Inflammatory macrophage treated with lipopolysaccharide for 1 hour (primary cell): ENCODE measurements at places on chromosomes 12 and 14.

DNA sequence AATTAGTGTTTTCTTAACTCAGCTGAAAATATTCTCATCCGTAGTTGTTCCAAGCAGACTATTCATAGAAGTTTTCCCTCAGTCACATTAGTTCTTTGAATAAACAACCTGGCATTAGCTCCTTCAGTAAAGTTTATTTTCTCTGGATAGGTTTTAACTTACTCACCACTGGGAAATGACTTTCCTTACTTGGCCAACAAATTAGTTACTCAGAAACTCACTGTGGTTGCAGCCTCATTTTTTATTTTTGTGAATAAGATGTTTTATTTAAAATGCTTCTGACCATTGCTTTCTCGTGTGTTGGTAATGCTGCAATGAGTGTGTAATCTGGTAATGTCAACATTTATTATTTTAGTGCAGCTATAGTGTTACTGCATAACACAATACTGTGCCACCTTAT is 74.9 kb downstream of the NOVA1 start:
- DNase-seq, result no peak

- no peak for DNase-seq
These were observed 25.4 kb downstream of the PSMC1 start for GRCh38 chr14:90281756-90282155.

GRCh38 chr12:6792522-6793201 is 3.3 kb downstream of the CD4 start:
- DNase-seq, result peak; percentile 82

DNA sequence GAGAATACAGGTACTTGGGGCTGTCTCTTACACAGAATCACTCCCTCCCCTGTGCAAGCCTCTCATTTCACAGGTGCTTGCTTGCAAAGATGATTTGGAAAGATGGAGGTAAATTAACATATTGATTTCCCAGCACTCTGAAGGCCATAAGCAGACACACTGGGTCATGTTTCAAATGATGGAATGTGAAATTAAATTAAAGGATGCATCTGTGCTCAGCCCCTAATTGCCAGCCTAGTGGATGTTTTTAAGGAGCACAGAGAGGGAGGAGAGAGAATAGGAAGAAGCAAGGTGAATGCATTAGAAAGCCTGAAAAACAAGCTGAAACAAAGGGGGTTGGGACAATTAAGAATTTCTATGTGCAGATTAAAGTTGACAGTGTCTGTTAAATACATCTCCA is 96.1 kb upstream of the GRIP1 start:
- no peak for DNase-seq

DNA sequence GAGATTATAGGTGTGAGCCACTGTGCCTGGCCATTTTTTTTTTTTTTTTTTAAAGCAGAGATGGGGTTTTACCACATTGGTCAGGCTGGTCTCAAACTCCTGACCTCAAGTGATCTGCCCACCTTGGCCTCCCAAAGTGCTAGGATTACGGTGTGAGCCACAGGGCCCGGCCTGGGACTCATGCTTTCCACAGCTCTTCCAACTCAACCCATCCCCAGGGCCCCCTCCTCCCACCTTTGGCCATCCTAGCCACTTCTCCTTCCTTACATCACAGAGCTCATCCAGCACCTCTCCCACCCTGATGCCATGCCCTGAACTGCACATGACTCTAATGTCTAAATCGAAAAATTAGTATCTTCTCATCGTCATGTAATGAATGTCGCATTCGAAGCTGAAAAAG is 12.6 kb upstream of the TDRD9 start:
- DNase-seq, result no peak

DNA sequence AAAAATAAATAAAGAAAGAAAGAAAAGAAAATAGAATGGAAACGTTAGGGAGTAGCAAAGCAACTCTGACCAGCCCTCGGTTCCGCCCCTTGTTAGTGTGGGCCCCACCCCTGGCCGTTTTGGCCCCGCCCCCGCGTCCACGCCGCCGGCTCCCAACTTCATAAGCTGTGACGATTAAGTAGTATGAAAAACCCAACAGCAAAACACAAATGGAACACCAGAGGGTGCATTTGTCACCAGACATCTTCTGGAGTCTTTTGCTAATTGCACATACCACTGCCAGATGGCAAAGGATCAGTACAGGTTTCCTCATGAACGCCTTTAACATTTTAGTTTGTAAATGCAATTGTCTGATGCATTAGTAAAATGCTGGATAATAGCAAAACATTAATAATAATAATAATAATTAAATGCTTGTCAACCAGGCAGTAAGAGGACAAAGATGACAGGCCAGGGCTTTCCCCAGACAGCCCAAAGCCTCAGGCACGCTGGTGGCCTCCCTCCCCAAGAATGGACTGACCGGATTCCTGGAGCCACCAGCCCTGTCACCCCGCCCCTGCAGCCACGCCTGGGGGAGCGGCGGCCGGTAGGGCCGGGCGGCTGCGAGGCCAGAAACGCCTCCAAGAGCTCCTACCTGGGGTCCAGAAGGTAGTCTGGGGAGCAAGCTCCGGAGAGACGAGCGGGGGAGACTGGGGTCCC is 23.6 kb downstream of the HSP90AA1 start:
- DNase-seq, result peak; percentile 97

- no peak for DNase-seq
These were observed 50.4 kb upstream of the TSPAN8 start for GRCh38 chr12:71208053-71208685.

DNA sequence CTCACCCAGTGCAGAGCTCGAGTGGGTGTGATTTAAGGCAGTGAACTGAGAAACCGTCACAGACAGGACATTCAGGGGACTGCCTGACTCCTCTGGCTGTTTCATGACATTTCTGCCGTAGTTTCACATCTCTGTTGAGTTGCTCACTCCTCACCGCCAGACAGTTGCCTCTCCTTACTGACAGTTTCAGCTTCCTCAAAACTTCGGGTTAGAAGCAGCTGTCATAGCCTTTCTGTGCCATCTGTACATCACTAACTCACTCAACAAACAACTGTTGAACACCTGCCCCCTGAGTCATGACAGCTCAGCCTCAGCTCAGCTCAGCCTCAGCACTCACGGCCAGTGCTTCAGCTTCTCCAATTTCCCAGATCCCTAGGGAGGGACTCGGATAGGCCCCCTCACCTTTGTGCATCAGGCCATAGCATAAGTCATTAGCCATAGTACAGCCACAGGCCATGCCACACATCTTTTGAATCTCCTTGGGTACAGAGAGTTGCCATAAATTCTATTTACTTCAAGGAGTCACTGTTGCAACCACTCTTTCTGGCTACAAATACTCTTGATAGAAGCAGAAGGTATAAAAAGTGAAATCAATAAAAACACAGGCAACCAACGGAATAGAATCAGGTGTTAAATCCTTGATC is 6.2 kb upstream of the SLC15A4 start:
- peak; percentile 73 for DNase-seq

- DNase-seq, result no peak
These were observed 97.2 kb upstream of the SLC24A4 start for GRCh38 chr14:92225731-92226130.

DNA sequence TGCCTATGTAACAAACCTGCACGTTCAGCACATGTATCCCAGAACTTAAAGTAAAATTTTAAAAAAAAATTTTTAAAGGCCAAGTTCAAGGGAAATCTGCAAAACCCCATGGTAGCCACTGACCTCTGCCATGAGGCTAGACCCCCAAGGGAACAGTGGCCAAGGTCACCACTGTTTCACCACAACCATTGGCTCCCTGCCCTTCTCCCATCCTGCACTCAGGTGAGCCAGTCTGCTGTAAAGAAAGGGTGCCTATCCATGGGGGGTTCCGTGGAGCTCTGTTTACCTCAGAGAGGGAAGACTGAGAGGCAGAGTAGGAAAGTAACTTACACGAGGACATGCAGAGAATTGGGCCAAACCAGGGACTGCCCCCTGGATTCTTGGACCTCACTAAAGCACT is 38.6 kb downstream of the VWF start:
- no peak for DNase-seq

DNA sequence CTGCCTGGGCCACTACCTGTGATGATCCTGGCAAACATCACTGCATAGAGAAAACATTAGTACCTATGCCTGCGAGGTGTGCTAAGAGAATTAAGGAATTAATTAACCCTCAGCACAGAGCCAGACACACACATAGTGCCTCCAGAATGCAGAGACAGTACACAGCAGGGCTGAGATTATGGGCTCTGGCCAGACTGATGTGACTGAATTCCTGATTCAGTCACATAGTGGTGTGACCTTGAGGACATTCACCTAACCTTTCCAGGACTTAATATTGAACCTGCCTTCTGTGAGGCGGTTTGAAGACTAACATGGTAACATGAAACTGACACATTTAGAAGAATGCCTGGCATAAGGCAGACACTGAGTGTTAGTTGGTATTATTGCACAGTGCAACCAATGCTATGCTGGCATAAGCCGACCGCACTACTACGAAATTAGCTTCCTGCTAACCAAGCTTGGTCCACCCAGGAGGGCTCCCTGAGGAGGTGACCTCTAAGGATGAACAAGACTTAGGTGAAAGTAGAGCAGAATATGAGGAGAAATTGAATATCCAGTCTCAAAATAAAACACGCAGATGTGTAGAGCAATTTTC is 32.0 kb upstream of the SELPLG start:
- DNase-seq, result no peak

DNA sequence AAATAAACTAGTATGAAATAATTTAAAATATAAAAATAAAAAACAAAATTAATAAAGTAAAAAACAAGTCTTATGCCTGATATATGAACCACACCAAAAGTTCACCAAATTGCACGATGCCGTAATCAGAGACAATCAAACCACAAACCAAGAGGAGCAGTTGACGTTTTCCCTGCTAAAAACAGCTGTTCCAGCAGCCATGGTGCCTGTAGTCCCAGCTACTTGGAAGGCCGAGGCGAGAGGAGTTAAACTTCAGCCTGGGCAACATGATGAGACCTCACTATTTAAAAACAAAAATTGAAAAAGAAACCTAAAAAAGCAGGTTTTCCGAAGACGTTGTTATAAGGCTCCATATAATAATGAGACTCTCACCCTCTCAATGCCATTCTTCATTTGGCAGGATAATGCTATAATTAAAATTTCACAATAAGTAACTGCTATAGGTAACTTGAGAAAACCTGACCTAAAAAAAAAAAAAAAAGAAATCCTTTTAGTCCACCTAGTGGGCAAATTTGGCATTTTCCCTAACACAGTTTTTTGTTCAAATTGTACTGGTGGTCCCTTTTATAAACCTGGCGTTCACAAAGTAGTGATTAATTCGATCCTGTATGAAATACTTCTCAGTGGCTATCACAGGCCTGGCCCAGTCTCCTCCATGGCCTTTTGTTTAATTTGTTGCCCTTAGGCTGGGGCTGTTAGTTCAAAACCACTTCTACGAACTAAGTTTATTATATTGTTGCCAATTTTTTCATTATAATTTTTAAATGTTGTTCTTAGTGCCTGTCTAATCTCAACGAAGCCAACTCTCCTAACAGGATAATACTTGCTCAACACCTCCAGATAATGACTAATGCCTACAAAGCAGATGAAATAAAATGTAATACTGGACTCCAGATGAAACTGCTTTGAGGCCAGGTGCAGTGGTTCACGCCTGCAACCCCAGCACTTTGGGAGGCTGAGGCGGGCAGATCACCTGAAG is 62.1 kb downstream of the TNFAIP2 start:
- peak; percentile 69 for DNase-seq

- no peak for DNase-seq
These were observed 128.4 kb upstream of the SSTR1 start for GRCh38 chr14:38079268-38079667.

GRCh38 chr12:113758165-113758924 is 207.8 kb downstream of the RBM19 start:
- no peak for DNase-seq

GRCh38 chr12:89067421-89068187 is 284.7 kb downstream of the DUSP6 start:
- peak; percentile 83 for DNase-seq

DNA sequence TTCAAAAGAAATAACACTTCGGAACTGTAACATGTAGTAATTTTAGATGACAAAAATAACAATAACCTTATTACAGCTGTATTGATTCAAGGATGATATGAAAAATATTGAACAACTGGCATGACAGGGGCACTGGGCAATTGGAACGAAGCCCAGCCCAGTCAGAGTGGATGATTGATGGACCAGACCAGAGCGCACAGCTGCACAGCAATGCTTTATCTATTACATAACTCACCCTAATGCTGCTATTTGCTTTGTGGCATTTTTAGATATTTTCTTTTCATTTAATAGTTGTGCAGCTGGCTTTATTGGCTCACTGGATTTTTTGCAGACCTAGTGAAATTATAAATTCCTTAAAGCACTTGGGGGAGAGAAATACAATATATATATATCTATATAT is 26.9 kb upstream of the FERMT2 start:
- DNase-seq, result no peak

DNA sequence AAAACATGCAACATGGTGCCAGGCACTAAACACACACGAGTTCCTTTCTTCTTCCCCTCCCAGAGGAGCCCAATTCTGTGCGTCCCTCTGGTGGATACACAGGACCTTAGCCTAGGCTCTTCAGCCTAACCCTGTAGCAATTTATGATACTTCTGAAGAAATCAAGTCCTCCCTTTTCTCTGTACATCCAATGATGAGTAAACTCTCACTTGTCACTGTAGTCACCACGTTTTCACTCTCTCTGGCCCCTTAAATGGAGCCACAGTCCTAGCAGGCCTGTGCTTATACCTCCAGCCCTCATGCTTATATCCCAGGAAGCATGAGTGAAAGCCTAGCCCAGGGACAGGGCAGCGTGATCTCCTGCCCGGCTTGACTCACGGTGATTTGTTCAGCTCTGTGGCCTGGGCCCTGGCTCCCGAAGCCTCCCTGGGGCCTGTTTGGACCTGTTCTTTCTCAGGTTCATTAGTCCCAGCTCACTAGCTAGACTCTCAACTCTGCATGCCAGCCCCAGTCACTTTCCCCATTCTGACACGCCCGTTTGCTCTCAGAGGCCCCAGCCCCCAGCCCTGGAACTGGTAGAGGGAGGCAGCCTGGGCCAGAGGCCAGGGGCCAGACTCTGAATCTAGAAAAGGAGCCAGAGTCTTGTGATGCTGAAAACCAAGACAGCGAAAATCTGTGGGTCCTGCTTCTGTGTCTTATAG is 24.1 kb upstream of the PLEKHG3 start:
- DNase-seq, result no peak

GRCh38 chr12:47391566-47391965 is 311.8 kb upstream of the AMIGO2 start:
- DNase-seq, result no peak

- no peak for DNase-seq
These were observed 96.0 kb downstream of the GPHN start for GRCh38 chr14:66603945-66604344.

DNA sequence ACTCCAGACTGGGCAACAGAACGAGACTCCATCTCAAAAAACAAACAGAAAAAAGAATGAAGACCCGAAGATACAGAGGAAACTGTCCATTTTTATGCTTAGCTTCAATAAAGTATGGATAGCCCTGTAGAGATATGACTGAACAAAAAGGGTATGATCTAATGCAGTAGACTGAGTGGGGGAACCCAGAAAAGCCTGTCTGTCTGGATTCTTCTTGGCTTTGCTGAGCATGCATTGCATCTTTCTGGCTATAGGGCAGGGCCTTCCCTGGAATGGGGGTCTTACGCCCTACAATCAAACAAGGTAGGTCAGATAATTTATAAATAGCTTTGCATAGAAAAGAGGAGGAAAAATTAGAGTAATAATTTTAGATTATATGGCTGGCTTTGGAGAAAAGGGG is 10.1 kb downstream of the MIA2 start:
- DNase-seq, result no peak
